Trophoblast cell (in vitro differentiated cells and primary cell): ENCODE measurements at places on chromosomes 7 and 10.
A peak's percentile ranks its signal among the peaks of the same experiment; 100 is the strongest.

- DNase-seq = no peak
- peaks cover 9% of the 10 kb centered on the region for H3K4me1 ChIP-seq
- no peaks in the 10 kb centered on the region for H3K36me3 ChIP-seq
- H3K27me3 ChIP-seq = no peaks in the 10 kb centered on the region
- no peak overlapping the region for H3K27ac ChIP-seq
These were observed 676 bp downstream of the PLAC9 start for GRCh38 chr10:80133206-80133605.

- no peak for DNase-seq
- no peaks in the 10 kb centered on the region for H3K36me3 ChIP-seq
- H3K27me3 ChIP-seq = no peaks in the 10 kb centered on the region
- H3K4me1 ChIP-seq = no peaks in the 10 kb centered on the region
- no peak overlapping the region for H3K27ac ChIP-seq
These were observed 84.4 kb downstream of the LRRC4 start for GRCh38 chr7:127946847-127947246.

GRCh38 chr10:132675031-132675740 lies 110.8 kb downstream of the NKX6-2 start:
- H3K27me3 ChIP-seq = no peaks in the 10 kb centered on the region
- no peaks in the 10 kb centered on the region for H3K4me1 ChIP-seq
- no peak overlapping the region for H3K4me3 ChIP-seq
- no peak for DNase-seq
- H3K27ac ChIP-seq = no peak overlapping the region

GRCh38 chr7:143493751-143494150 lies 16.1 kb downstream of the TAS2R41 start:
- no peaks in the 10 kb centered on the region for H3K27me3 ChIP-seq
- DNase-seq = peak; percentile 49
- no peak overlapping the region for H3K4me3 ChIP-seq
- H3K4me1 ChIP-seq = peaks cover 10% of the 10 kb centered on the region
- no peaks in the 10 kb centered on the region for H3K36me3 ChIP-seq

DNA sequence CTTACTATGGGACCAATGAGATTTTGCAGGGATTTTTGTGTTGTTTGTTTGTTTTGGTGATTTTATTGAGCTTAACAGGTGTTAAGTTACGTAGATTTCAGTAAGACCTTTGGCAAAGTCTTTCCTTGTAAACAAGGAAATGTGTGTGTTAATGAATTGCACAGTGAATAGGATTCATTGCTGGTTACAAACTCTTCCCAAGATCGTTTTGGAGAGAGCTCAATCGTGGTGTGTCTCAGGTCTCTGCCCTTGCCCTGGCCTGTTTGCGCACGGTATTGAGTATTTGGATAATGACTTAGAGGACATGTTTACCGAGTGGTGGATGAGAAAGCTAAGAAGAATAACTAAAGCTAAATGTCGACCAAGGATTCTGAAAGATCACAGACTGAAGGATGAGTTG lies 41.9 kb downstream of the PRPF18 start:
- H3K36me3 ChIP-seq = peaks cover 5% of the 10 kb centered on the region
- no peak overlapping the region for H3K4me3 ChIP-seq
- no peaks in the 10 kb centered on the region for H3K4me1 ChIP-seq

DNA sequence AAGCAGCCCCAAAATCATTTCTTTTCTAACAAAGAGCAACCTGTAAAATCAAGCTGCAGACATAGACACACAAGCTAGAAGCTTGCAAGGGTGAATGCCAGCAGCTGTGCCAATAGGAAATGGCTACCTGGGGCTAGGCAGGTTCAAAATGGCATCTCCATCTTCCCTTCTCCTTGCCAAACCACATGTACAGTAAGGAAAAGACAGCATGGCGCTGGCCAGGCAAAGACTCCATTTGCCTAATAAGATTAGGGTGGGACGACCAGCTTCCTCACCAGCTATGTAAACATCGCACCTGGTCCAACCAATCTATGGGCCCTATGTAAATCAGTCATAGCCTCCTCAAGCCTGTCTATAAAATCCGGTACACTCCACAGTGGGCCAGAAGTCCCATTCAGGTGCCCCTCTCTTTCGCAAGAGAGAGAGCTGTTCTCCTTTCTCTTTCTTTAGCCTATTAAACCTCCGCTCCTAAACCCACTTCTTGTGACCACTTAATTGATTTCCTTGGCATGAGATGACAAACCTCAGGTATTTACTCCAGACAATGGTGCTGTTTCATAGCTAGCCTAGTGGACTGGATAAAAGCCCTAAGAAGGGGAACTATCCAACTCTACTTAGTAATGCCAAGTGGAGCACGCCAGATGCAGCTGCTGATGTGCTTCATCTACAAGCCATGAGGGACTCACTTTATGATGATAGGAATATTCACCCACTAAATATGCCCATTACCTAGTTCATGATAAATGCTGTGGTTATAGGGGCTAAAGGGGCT lies 44.1 kb downstream of the HTR7 start:
- H3K27ac ChIP-seq = no peak overlapping the region
- no peaks in the 10 kb centered on the region for H3K36me3 ChIP-seq
- no peak overlapping the region for H3K4me3 ChIP-seq
- no peak for DNase-seq
- no peaks in the 10 kb centered on the region for H3K27me3 ChIP-seq

- H3K4me1 ChIP-seq = no peaks in the 10 kb centered on the region
- H3K36me3 ChIP-seq = no peaks in the 10 kb centered on the region
- H3K27me3 ChIP-seq = no peaks in the 10 kb centered on the region
- no peak for DNase-seq
- H3K27ac ChIP-seq = no peak overlapping the region
These were observed 611.6 kb upstream of the FZD8 start for GRCh38 chr10:36253731-36254130.

DNA sequence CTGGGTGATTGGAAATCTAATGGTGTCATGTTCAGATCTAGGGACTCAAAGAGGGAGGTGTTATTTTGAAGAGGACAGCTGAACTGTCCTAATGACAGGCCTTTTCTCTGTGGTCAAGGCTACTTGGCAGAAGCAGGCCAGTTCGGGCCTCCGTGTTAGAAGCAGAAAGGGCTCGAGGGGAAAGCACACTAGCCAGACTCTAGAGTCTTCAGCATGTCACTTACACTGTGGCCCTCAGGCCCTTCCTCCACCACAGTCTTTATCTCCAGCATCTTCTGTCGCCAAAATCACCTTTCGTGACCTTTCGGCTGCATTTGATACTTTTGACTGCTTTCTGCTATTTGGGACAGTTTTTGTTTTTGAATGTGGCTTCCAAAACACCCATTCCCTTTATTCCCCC lies 123.3 kb downstream of the CNNM2 start:
- DNase-seq = no peak
- no peak overlapping the region for H3K4me3 ChIP-seq
- no peak overlapping the region for H3K27ac ChIP-seq
- H3K4me1 ChIP-seq = peaks cover 14% of the 10 kb centered on the region
- no peaks in the 10 kb centered on the region for H3K36me3 ChIP-seq

DNA sequence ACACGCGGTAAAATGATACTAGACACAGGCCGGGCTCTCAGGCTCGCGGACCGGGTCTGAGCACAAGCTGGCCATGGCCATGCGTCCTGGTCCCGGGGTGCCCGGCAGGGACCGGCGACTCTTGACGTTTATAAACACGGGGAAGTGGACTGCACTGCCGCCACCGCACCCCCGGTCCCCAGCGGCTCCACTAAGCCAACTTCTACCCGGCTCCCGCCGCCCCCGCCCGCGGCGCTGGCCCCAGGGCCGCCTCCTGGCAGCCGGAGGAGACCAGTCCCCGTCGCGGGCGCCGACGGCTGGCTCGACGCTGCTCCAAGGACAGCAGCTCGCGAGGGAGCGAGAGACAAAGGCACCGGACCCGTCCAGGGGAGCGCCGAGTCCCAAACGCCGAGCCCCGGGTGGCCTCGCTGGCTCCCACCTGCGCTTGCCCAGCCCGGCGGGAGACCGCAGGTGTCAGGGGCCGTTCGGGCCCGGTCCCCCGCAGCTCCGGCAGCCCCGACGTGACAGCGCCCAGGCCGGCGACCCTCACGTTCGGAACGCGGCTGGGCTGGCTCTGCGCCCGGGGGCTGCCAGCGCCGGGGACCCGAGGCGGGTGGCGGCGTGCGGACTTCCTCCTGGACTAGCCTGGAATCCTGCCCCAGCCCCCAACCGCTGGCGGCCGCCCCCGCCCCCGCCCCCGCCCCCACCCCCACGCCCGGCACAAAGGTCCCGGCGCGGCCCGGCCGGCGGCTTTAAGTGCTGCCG lies 517 bp downstream of the ITGB1 start:
- H3K27me3 ChIP-seq = no peaks in the 10 kb centered on the region
- DNase-seq = peak; percentile 64
- H3K27ac ChIP-seq = peak overlapping the region; percentile 100

- no peak overlapping the region for H3K27ac ChIP-seq
- H3K4me1 ChIP-seq = no peaks in the 10 kb centered on the region
- H3K4me3 ChIP-seq = no peak overlapping the region
- H3K27me3 ChIP-seq = no peaks in the 10 kb centered on the region
These were observed 41.6 kb upstream of the LYZL2 start for GRCh38 chr10:30671026-30671616.

- H3K4me1 ChIP-seq = no peaks in the 10 kb centered on the region
- H3K27me3 ChIP-seq = no peaks in the 10 kb centered on the region
- H3K27ac ChIP-seq = no peak overlapping the region
- no peak for DNase-seq
- no peak overlapping the region for H3K4me3 ChIP-seq
These were observed 407.5 kb upstream of the PRKCQ start for GRCh38 chr10:6987536-6987945.

DNA sequence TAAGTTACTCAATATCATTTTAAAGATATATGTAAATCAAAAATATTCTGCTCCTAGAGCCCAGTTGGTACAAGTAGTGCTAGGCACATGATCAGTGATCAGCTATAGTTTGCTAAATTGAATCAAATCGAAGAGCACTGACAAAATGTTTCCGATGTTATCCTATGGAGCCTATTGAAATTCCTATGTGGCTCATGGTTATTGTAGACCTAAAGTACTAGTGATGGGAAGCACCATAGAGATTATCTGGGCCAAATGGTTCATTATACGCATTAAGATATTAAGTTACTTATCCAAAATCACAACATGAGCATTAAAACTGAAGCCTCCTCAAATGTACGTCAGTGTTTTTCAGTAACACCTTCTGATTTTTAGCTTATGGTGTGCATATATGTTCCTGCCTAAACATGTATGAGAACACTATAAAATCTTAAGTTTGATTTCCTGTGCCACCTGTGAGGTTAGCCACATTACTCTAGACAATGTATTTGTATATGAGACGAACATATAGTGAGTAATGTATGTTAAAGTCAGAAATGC lies 103.2 kb downstream of the IQUB start:
- H3K36me3 ChIP-seq = no peaks in the 10 kb centered on the region
- no peaks in the 10 kb centered on the region for H3K4me1 ChIP-seq
- DNase-seq = no peak
- H3K27me3 ChIP-seq = no peaks in the 10 kb centered on the region
- no peak overlapping the region for H3K27ac ChIP-seq
- H3K4me3 ChIP-seq = no peak overlapping the region

DNA sequence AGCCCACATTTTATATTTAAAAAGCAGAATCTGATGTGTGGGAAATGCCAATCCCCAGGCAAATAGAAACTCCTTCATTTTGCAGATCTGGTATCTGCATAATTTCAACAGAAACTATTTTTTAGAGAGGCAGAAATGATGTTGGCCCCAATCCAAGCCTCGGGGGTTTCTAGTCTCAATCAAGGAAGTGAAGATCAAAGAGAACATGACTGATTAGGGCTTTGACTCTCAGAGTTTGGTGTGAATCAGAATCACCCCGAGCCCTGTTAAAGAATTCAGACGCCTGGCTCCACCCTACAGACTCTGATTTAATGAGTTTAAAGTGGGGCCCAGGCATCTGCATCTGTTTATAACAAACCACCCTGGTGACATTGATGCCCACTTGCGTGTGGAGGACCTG lies 36.7 kb upstream of the UBE2H start:
- no peak overlapping the region for H3K27ac ChIP-seq
- H3K4me3 ChIP-seq = no peak overlapping the region
- peaks cover 2% of the 10 kb centered on the region for H3K4me1 ChIP-seq
- H3K27me3 ChIP-seq = no peaks in the 10 kb centered on the region

DNA sequence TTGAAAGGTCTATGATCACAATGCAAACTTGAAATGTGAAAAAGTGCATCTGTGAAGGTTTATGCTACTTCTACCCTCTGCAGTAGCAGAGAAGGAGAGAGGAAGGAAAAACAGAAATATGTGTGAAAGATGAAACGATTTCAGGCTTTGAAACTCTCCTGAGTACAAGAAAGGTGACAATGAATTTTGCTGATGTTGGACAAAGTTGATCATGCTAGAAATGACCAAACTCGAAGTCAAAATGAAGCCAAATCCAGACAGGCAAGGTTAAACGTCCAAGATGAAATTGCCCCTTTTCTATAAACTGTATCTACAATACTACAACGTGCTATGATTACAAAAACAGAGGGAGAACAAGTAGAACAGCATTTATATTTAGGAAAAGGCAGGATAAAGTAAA lies 67.0 kb upstream of the C7orf33 start:
- H3K4me1 ChIP-seq = peaks cover 7% of the 10 kb centered on the region
- no peak for DNase-seq
- H3K4me3 ChIP-seq = no peak overlapping the region

DNA sequence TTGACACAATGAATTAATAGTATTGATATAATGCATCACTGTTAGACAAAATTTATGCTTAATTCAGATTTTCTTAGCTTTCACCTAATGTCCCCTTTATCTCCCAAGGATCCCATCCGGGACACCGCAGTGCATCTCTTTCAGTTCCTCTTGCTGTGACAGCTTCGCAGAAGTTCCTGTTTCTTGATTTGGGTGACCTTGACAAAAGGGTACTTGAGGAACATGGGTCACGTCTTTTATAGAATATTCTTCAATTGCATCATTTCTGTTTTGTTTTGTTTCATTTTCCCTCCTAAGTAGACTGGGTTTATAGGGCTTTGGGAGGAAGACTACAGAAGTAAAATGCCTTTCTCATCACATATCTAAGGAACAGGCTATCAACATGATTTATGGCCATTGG lies 453.2 kb downstream of the DPP6 start:
- DNase-seq = no peak
- H3K27me3 ChIP-seq = no peaks in the 10 kb centered on the region
- H3K4me3 ChIP-seq = no peak overlapping the region
- H3K36me3 ChIP-seq = no peaks in the 10 kb centered on the region
- H3K4me1 ChIP-seq = peaks cover 7% of the 10 kb centered on the region
- peak overlapping the region; percentile 55 for H3K27ac ChIP-seq

DNA sequence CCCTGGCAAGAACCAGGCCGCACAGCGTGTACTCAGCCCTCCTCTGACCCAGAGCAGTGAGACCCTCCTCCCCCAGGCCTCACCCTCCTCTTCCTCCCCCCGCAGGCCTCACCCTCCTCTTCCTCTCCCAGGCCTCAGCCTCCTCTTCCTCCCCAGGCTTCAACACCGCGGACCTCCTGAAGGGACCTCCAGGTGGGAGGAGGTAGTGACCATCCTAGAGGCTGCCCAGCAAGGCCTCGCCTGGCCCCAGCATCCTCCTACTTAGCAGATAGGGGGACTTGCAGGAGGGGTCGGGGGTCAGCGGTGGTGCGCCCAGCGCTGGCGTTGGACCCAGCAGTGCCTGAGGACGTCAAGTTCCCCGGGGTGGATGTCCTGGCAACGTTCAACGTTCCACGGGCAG lies 270.8 kb downstream of the ELFN1 start:
- H3K4me1 ChIP-seq = no peaks in the 10 kb centered on the region
- no peaks in the 10 kb centered on the region for H3K36me3 ChIP-seq
- no peak for DNase-seq
- H3K27me3 ChIP-seq = no peaks in the 10 kb centered on the region
- H3K4me3 ChIP-seq = no peak overlapping the region
- H3K27ac ChIP-seq = no peak overlapping the region

GRCh38 chr7:131893631-131894340 lies 337.4 kb upstream of the PODXL start:
- no peak for DNase-seq
- H3K4me3 ChIP-seq = no peak overlapping the region
- H3K27ac ChIP-seq = no peak overlapping the region
- peaks cover 6% of the 10 kb centered on the region for H3K27me3 ChIP-seq
- no peaks in the 10 kb centered on the region for H3K36me3 ChIP-seq
